Activated CD8-positive, alpha-beta memory T cell treated with anti-CD3 and anti-CD28 coated beads, Interleukin-2, amount 50 U/mL, for 4 hours (primary cell): ENCODE measurements at places on chromosomes 11 and 22.
A peak's percentile ranks its signal among the peaks of the same experiment; 100 is the strongest.

- DNase-seq, result no peak
These were observed 12.2 kb downstream of the NEAT1 start for GRCh38 chr11:65434667-65435410.

- DNase-seq, result no peak
These were observed 168.1 kb downstream of the NXPE2 start for GRCh38 chr11:114846416-114846791.

- DNase-seq, result no peak
These were observed 24.5 kb upstream of the CSTF3 start for GRCh38 chr11:33185756-33186155.

DNA sequence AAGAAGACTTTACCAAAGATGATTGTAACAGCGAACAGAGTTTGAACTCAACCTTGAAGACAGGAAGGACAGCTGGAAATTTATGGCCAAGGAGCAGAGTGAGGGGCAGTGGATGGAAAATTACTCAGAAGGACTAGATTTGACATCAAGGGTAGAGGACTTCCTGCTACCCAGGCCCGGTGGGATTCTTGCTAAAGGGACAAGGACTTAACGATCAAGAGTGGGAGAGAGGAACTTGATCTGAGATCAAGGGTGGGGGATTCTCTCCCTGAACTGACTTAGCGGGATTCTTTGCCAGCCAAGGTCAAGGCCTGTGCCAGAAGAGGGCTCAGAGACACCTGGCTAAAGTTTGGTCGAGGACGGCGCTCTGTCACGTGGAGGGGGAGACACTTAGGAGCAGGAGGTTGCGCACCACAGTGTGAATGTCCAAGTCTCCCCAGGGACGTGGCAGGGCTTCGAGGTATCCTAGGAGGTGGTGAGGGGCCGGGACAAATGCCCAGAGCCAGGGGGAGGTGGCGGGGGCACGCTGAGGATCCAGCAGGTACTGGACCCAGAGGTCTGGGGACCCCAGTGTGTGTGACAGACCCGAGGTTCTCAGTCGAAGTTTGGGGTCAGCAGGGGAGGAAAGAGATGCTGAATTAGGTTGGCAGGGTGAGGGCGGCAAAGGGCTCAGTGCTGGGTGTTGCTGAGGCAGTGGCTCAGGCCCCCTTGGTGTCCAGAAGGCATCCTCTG lies 46.1 kb upstream of the SHISAL1 start:
- DNase-seq, result no peak

DNA sequence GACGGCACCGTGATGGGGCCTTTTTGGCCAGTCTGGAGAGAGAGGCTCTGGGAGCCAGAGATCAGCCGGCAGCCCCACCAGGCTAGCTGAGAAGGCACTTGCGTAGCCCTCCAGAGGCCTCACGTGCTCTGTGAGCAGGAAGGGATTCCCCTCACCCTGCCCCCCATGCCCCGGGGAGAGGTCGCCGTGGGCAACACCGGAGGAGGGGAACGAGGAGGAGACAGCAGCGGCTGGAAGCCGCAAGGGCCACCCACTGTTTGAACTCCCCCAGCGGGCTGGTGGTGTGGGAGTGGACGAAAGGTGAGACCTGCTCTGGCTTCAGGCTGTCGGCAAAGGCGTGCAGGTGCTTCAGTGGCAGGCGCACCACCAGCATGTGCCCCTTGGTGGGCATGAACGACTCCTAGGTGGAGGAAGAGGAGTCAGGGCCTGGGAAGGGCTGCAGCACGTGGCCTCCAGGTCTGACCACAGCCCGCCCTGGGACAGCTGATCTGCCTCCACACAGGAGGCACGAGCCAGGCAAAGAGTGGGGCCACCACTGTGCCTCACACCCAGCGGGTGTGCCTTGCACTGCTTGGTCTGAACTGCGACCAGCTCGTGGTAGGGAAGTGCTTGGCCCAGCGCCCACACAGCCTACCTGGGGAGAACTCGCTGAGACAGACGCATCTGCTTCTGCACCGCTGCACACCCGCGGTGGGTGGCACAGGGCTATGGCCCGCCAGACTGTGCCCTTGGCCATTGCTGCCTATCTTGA lies 99.9 kb downstream of the MED15 start:
- DNase-seq, result no peak

DNA sequence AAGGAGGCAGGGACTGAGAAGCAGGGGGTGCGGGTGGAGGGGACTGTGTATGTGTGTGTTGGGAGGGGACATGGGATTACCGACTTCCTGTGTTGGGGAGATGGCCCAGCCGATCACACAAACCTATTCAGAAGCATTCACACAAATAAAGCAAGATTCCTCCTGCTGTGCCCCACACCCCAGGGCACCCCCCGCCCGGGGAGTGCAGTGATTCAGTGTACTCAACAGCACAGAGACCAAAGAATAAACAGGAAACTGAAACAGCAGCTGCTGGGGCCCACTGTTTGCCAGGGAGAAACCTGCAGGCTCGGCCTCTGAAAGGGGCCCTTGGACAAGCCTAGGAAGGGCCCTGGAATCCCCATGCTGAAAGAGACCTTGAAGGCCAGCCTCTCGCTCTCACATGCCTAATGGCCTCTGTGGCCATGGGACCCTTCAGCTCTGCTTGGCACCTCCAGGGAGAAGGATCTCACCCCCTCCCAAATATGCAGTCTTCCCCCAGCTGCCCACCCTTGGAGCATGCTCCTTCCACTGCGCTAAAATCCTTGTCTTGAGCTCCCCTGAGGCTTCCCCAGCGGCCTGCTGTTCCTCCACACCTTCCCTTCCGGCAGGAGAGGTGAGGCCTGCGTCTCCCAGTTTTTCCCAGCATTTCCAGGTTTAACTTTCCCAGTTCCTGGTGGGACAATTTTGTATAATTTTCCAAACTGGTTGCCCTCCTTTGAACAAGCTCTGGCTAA lies 72.9 kb downstream of the CSNK2A3 start:
- no peak for DNase-seq

- peak; percentile 2 for DNase-seq
These were observed 109.8 kb downstream of the KCNQ1 start for GRCh38 chr11:2554338-2555207.

DNA sequence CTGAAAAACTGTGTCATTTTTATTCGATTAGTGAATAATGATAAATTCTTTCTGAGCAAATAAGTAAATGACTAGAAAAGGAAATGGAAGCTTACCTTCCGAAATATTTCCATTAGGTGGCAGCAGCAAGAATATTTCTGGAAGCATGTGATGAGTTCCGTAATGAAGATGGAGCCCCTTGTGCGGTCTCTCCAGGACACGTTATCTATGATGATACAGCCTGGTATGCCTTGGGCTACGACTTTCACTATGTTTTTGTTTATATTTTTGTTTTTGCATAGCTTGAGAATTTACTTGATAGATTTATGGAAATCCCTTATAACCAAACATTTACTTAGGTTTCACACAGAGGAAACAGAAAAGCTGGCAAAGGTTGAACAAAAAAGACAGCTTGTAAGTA lies 25.7 kb downstream of the CASP5 start:
- DNase-seq, result no peak

DNA sequence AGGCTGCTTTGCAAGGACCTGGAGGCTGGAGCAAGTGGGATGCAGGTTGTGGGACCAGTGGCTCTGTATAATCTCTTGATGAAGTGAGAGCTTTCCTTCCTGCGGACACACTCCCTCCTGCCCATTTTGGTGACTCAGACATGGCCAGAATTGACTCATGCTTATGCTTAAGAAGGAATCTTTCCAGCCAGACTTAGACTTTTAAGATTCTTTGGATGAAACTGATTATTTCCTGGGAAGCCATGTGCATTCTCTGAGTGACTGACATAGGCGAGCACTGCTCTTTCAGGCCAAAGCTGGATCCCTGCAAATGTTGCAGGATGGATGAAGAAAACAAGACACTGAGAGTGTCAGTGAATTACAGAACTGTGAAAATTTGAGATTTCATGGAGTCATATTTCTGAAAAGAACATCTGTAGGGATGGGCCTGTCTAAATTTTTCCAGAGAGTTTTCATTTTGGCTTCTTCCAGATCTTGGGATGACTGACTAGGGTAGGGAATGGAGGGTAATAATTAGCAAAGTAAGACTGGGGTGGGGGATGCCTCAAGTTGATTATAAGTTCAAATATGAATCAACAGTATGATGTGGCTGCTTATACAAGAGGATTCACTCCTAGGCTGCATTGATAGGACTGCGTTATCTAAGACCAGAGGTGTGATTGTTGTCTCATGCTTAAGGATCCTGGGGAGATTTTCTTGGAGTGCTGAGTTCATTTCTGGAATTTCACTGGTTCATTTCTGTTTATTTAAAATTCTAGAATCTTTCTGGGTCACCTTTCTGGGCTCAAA lies 195.8 kb downstream of the HIPK3 start:
- DNase-seq, result no peak

DNA sequence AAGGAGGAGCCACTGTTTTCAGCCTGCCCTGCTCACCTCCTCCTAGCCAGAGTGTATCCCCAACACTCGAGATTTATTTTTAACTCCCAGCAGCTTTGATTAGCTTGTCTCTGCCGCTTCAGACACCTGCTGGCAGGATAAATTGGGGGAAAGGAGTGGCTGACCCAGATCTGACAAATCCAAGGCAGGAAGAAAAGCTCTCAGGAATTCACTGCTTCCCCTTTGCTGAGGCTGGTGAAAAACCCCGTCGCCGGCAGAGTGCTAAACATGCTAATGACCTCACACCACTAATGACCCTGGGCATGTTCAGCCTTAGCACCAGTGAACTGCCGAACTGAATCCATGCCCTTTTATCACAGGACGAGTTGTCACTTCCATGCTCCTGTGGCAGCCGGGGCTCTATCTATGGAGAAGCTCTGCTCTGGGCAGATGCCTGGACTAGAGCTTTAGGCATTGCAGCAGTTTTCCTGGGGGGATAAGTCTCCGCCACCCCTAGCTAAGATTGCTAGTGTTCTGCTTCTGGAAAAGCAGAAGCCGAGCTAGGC lies 52.2 kb downstream of the FEZ1 start:
- no peak for DNase-seq
